ENCODE measurements at places on chromosomes 16 and 17.

DNA sequence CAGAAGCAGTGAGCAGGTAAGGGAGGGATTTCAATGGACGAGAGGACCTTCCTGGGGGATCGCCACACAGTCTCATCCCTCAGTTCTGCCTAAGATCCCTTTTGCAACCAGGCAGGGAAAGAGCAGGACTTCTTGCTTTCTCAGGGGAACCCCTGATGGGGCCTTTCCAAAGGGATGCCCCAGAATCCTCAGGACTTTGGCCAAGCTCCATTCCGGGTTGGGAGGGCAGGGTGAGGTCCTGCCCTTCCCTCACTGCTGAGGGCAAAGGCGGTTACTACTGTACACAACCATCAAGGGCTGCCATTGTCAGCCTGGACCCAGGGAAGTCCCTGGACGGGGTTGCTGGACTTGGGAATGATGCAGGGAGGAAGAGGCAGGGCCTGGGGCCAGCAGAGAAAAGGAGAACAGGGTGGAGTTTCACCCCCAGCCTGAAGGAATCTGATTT, 9.7 kb downstream of the PRR29 start:
- no peak for DNase-seq

DNA sequence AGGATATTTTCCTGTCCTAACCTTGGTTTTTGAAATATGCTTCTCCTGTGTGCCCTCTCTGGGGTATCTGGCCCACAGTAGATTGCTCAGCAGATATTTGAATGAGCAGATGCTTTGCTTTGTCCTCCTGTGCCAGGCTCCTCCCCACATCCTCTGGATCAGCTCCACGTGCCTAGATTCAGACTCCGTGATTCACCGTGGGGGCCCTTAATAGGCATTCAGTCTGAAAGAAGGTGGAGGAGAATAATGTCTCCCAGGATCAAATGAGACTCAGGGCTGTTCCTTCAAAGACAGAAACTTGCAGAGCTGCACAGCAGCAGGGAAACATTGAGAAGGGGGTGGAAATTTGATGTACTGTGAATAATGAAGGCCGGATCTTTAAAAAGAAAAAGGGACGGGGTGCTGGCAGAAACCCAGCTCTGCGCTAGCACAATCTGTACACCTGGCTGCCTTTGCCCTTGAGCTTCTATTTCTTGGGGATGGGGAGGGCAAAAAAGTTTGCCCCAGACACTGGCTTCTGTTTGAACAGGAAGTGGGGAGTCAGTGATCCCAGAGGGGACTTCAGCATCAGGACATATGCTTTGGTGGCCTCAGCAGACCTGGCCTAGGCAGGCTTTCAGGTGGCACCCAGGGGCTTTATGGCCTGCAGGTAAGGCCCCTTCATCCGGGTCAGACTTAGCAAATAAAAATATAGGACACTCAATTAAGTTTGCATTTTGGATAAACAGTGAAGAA, 15.9 kb upstream of the SLC12A3 start:
- no peak for DNase-seq

GRCh38 chr17:48609033-48609432, 1.8 kb downstream of the HOXB7 start:
- no peak for DNase-seq

DNA sequence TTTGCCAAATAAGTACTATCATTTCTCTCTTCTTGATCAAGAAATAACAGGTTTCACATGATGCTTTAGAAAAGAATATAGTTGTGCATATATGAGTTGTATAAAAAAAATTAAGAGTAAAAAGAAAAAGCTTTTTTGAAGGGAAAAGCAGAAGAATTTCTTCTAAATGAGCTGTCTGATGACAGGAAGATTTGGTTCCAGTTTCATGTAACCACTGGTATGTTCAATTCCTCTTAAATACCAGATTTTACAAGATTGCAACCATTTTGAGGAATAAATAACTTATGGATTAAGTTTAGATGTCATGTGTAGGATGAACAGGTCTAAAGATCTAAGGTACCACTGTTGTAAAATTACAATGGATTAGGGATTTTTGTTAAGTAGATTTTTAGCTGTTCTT, 45.0 kb downstream of the VMP1 start:
- no peak for DNase-seq

DNA sequence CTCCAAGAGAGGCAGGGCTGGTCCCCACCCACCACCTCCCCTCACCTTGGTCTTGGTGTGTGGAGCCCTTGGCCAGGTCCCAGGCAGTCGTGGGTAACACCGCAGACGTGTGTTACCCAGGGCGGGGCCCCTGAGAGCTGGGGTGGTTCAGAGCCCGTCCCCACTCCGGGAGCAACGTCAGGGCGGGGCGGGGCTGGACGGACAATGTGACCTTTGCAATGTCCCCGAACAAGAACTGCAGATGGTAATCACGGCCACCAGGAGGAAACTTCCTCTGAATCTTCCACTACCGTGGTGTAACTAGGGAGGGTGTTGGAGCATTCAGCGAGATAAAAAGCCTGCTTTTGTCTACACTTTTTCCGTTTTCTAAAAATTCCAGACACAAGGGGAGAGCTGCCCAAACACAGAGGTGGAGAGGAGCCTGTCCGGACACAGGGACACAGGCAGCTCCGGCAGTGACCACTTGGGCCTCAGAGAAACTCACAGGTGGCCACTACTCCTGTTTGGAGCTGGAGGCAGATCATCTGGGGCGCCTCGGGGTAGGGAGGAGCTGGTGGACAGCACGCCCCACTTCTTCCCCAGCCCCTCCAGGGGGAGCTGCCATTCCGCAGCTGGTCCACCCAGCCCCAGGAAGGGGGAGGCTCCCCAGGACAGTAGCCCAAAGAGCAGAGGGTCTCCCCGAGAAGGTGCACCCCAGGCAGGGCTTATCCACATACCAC, 14.2 kb upstream of the SLC38A10 start:
- peak; percentile 58 for DNase-seq

DNA sequence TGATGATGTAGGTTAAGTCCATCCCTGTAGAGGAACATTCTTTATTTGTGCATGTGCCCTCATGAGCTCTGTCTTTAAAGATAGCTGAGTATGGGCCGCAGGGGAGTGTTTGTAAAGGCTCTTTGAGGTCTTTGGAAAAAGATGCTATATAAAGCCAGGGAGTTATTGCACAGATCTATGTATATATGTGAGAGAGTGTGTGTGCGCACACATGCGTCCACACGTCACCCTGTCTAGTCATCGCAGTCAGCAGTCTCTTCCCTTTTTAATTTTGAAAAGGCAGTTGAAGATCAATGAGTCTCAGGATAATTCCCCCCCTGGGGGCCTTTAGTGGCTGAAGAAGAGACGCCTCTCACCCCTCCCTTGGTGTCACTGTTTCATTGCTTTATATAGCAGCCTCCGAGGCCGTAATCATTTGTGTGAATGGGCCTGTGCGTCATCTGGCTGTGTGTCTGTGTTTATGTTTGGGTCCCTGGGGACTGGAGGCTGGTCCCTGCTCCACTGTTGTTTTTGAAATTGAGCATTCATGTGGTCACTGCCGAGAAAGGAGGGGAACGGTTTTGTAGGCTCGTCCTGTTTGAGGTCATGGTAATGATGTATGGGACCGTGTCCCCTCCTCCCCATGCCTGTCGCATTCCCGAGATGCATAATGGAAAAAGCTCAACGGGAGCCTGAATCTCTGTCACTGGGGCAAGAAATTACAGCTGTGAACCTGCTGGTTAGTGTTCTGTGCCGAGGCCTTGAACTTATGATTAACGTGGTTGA, 143.9 kb downstream of the SNX29 start:
- no peak for DNase-seq

Data from neural crest cell (in vitro differentiated cells).